CD14-positive monocyte (primary cell): ENCODE measurements at places on chromosomes 12 and 14.

GRCh38 chr12:19908830-19909229 lies 459.5 kb upstream of the PDE3A start:
- peak; percentile 84 for DNase-seq

DNA sequence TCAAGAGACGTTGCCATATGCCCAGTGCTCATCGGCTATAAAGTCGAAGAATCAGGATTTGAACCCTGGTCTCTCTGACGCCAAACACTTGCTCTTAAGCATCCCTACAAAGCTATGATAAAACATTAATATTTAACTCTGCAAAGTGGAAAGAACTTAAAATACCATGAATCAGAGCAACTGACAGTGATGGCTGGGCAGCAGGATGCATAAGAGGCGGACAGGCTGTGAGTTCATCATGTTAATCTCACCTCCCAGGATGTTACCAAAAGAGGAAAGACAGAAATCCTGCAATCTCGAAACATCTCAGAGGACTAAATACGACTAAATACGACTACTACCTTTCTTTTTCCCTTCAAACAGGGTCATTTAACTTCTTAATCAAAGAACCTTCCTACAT lies 5.8 kb downstream of the DICER1 start:
- no peak for DNase-seq

GRCh38 chr14:77618381-77618970 lies 2.0 kb upstream of the SPTLC2 start:
- DNase-seq, result peak; percentile 18

GRCh38 chr14:47763188-47763854 lies 87.9 kb upstream of the MDGA2 start:
- no peak for DNase-seq

GRCh38 chr12:109871668-109872314 lies 8.6 kb downstream of the GLTP start:
- no peak for DNase-seq

GRCh38 chr12:22115711-22116110 lies 69.7 kb downstream of the CMAS start:
- DNase-seq, result no peak

DNA sequence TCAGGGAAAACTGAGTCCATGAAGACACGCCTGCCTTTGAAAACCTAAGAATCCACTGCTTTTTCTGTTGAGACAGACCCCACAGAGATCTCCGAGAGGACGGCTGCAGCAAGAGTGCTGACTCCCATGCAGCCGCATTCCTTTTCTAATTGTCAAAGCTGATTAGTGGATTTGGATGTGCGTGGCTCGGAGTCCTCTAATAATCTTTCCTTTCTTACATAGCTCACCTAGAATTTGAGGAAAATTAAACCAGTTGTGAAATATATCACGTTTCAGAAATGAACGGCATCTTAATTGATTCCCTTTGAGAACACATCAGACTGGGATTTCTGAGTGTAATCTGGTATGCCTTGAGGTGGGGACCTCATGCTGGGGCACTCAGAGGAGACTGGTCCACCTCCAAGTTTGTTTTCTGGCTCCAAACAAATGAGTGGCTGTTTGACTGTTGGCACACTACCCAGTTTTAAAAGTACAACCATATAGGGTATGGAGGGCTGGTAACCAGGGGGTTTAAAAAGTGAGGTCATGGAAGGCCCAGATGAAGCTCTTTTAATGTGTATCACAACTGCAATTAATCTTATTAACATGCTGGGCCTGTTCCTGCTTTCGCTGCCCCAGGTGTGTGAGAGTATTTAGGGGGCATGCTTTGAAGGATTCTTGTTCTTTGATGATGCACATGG lies 63.3 kb downstream of the RASSF3 start:
- no peak for DNase-seq

DNA sequence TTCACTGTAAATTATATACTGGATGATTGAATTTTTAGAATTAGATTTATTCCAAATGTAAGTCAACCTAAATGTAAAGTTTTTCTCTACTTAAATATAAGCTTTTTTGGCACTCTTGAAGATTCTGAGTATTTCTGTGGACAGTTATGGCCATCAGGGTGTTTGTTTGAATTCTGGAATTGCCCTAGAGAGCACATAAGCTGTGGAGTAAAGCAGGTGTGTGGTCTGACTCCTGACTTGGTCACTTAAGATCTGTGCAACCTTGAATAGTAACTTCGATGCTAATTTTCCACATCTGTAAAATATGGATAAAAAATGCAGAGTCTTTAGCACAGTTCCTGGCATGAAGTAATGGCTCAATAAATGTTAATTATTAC lies 64.4 kb downstream of the FUT8 start:
- DNase-seq, result no peak

- peak; percentile 87 for DNase-seq
Measured at GRCh38 chr12:6644257-6644596, 3.0 kb downstream of the ACRBP start.

GRCh38 chr12:104182144-104182543 lies 33.4 kb upstream of the TXNRD1 start:
- no peak for DNase-seq

DNA sequence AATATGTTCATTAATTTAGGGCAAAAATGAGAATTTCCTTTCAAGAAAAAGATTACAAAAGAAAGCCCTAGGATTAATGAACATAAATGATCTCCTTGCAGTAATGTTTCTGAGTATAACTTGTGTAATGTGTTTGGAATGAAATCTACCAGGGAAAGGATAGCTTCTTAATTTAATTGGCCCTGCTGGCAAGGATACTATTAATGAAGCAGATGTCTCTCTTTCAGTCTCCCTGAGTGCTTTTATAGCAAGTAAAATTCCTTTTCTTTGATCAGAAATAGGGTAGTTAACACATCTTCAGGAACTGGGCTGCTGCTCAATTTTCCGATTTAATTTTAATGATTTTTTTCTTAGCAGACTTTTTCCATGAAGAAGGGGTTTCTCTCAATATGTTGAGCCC lies 379.4 kb upstream of the PDE3A start:
- DNase-seq, result no peak

GRCh38 chr14:80269353-80269925 lies 58.1 kb upstream of the DIO2 start:
- peak; percentile 2 for DNase-seq

GRCh38 chr12:64181430-64182291 lies 40.4 kb downstream of the KICS2 start:
- no peak for DNase-seq

- no peak for DNase-seq
Measured at GRCh38 chr14:98966475-98967162, 305.4 kb downstream of the BCL11B start.

GRCh38 chr12:97638739-97639138 lies 176.1 kb downstream of the RMST start:
- DNase-seq, result no peak

GRCh38 chr12:89525824-89526770 lies at the start of gene POC1B:
Gene POC1B, minus strand, starts transcription at chr12:89526047. Its CDS starts 152 bp downstream, at chr12:89525895.
- peak; percentile 47 for DNase-seq

DNA sequence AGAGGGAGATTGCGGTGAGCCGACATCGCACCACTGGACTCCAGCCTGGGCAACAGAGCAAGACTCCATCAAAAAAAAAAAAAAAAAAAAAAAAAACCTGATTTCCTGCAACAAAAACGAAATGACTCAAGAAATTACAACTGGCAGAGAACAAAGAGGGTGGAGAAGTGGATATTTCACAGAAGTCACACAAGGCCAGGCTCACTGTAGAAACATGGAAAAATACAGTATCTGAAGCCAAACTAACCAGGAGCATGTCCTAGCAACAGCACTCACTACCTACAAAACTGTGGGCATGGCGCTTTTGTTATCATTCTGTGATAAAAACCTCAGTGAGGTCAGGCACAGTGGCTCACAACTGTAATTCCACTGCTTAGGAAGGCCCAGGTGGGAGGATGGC lies 11.7 kb upstream of the MMP17 start:
- no peak for DNase-seq

DNA sequence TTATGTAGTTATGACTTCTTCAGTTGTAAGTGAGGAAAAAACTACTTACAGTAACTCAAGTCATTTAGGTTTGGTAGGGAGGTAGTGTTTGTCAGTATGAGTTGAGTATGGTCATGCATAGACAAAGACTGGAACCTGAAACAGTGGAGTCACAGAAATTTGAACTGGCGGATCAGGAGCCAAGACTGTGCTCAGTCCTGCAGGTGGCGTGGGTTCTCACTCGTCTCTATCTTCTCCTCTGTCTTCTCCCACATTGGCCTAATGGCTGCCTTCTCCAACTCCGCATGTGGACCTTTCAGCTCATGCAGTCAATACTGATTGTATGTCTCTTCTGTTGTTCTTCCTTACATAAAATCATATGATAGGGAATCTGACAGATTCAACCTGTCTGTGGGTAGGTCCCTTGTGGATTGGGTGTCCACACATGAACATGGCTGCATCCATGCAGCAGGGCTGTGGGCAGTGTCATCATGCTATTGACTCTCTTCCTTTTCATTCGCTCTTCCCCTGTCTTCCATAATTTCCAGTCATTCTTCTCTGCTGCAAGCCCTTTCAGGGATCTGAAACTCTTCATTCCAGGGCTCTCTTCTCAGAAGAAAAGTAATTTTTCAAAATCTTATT lies 78.8 kb upstream of the NEDD1 start:
- no peak for DNase-seq

- DNase-seq, result no peak
Measured at GRCh38 chr14:29390081-29390832, 537.4 kb downstream of the PRKD1 start.

- peak; percentile 21 for DNase-seq
Measured at GRCh38 chr12:8989413-8989812, at the start of gene KLRG1. Gene KLRG1, plus strand, starts transcription at chr12:8989546. Its CDS starts 90 bp downstream, at chr12:8989636.

GRCh38 chr14:93759719-93760307 lies 28.5 kb downstream of the PRIMA1 start:
- no peak for DNase-seq

- peak; percentile 61 for DNase-seq
Measured at GRCh38 chr14:100850841-100851585, 25.1 kb downstream of the MEG3 start.

GRCh38 chr12:30345744-30346471 lies 349.8 kb downstream of the IPO8 start:
- no peak for DNase-seq

GRCh38 chr14:45048385-45048784 lies 35.5 kb upstream of the PRPF39 start:
- no peak for DNase-seq

- DNase-seq, result no peak
Measured at GRCh38 chr12:41919526-41920261, 225.0 kb downstream of the GXYLT1 start.
